Mesendoderm (in vitro differentiated cells): ENCODE measurements at places on chromosomes 7 and 10.
A peak's percentile ranks its signal among the peaks of the same experiment; 100 is the strongest.

GRCh38 chr10:101011517-101012423 is 12.2 kb downstream of the LZTS2 start:
- H3K27ac ChIP-seq, result no peak overlapping the region
- H3K27me3 ChIP-seq, result no peaks in the 10 kb centered on the region
- H3K4me1 ChIP-seq, result no peaks in the 10 kb centered on the region
- DNase-seq, result peak; percentile 78
- no peaks in the 10 kb centered on the region for H3K36me3 ChIP-seq

- no peaks in the 10 kb centered on the region for H3K36me3 ChIP-seq
- peak overlapping the region; percentile 28 for H3K27ac ChIP-seq
- no peak overlapping the region for H3K4me3 ChIP-seq
- peak; percentile 76 for DNase-seq
These were observed 32.5 kb downstream of the OGDH start for GRCh38 chr7:44638611-44639557.

DNA sequence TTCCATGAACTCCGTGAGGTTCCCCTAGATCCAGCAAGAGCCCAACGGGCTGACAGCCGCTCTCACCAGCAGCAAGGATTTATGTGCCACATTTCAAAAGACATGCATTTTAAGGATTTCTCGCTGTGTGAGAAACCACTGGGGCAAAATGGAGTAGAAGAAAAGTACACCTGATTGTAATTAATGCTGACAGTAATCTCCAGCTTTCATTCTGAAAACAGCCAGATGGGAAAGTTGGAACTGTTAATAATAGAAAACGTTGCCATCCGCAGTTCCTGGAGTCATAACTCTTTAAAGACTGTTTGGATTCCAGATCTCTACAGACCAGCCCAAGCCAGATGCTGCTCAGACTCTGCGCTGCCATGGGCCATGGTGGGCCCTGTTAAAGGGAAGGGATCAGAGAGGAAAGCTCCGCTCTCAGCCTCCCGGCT is 216.9 kb upstream of the GLI3 start:
- no peaks in the 10 kb centered on the region for H3K4me1 ChIP-seq
- H3K27ac ChIP-seq, result no peak overlapping the region
- no peaks in the 10 kb centered on the region for H3K36me3 ChIP-seq
- H3K27me3 ChIP-seq, result no peaks in the 10 kb centered on the region
- no peak for DNase-seq

- H3K27me3 ChIP-seq, result no peaks in the 10 kb centered on the region
- peaks cover 3% of the 10 kb centered on the region for H3K4me1 ChIP-seq
These were observed 84.0 kb downstream of the NEUROD6 start for GRCh38 chr7:31256506-31256905.

GRCh38 chr10:56003555-56003954 is 357.5 kb downstream of the ZWINT start:
- no peak overlapping the region for H3K4me3 ChIP-seq
- no peaks in the 10 kb centered on the region for H3K36me3 ChIP-seq
- no peak overlapping the region for H3K27ac ChIP-seq
- no peaks in the 10 kb centered on the region for H3K4me1 ChIP-seq
- no peak for DNase-seq

GRCh38 chr10:122019414-122019975 is 30.5 kb downstream of the TACC2 start:
- peaks cover 2% of the 10 kb centered on the region for H3K4me1 ChIP-seq
- H3K4me3 ChIP-seq, result no peak overlapping the region
